ENCODE measurements at places on chromosomes 3 and 15.

DNA sequence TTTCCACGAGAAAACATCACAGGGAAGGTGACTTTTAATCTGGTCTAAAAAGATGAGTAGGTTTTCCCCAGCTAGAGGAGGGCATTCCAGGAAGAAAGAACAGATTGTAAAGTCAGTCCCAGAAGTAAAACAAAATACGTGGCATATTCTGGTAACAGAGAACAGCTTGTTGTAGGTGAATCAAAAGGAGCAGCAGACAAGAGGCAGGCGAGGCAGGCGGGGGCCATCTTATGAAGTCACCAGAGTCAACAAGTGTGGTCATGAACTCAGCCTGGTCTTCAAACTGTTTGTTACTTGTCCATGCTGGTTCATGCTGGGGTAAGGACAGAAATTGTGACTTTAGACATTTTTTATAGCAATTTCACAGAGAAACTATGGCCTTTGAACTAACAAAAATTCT, 4.0 kb upstream of the POPDC2 start:
- no peak for DNase-seq

DNA sequence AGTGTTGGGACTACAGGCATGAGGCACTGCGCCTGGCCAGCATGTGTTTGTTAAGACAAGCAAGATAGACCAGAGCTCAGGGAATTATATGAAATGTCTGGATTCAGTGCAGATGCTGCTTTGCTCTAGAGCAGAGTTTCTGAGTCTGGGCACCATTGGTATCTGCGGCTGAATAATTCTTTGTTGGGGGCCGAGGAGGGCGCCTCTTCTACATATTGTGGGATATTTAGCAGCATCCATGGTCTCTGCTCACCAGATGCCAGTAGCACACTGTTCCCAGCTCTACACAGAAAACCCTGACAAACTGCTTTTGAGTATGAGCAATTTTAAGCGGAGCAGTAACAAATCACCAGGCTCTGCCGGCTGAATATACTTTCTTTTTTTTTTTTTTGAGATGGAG, 3.6 kb upstream of the LDHAL6B start:
- no peak for DNase-seq

DNA sequence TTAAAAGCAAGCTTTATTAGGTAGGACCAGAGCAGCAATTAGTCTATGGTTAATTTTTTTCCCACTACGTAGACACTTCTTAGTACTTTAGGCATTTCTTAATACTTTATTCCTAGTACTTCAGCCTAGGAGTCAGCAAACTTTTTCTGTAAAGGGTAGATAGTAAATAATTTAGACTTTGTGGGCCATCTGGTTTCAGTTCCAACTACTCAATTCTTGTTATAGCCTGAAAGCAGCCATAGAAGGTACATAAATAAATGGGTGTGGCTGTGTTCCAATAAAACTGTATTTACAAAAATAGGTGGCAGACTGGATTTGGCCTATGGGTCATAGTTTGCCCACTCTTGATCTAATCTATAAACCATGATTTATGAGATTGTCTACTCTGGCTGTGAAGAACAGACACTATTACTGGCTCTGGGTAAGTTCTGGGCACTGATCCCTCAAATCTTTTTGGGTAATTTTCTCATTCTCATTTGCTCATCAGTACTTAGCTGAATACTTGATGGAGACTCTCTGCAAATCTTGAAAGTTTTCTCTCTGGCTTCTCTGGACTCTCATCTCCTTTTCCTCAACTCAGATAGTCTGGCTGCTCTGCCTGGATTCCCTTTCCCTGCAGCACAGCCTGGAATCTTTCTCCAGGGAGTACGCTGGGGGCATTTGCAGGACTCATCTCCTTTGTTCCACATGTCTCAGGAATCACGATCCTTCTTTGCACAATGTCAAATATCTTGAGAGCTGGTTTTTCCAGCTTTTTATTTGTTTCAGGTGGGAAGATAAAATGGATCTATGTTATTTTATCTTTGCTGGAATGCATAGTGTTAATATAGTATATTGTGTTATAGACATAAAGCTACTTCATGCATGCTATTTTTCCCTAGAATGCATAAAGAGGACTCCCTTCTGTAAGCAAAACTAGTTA, 524.8 kb upstream of the TBL1XR1 start:
- no peak for DNase-seq

- DNase-seq: no peak
These were observed 19.6 kb downstream of the CHRD start for GRCh38 chr3:184399410-184399809.

GRCh38 chr3:132232231-132232792, 84.9 kb upstream of the ACP3 start:
- no peak for DNase-seq

DNA sequence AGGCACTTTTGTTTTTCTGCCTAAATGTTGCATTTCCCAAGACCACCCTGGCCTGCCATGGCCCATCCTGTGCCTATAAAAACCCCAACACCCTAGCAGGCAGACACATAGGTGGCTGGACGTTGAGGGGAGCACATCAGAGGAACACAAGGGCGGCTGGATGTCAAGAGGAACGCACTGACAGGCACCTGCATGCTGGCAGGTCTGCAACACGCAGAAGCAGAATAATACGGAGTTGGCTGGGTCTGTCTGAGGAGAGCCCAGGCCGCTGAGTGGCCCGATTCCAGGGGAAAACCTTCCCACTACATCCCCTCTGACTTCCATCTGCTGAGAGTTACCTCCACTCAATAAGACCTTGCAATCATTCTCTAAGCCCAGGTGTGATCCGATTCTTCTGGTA, 765.6 kb downstream of the PLOD2 start:
- no peak for DNase-seq

GRCh38 chr3:13462125-13462629, 17.9 kb upstream of the HDAC11 start:
- no peak for DNase-seq
